ENCODE measurements at places on chromosomes 7 and 10. TPM values are rescaled to one million over a fixed set of nuclear protein-coding genes. Genes with fewer than 3 reads are reported as not detected.

Gene ABCB1
- 3.9 TPM for total RNA-seq

Gene CHST12
- 4.2 TPM for total RNA-seq

Gene ACTL6B
- not detected for total RNA-seq

Gene PTF1A
- not detected for total RNA-seq

Gene ANKRD1
- total RNA-seq = 2.2 TPM

Gene PKD1L1
- 0.13 TPM for total RNA-seq

Gene OR2A42
- 0.06 TPM for total RNA-seq

Gene NPFFR1
- total RNA-seq = under 0.01 TPM

Gene RBP3
- total RNA-seq = not detected

Gene SLC13A1
- total RNA-seq = not detected

Gene SYT15B
- total RNA-seq = not detected

Gene LRRC17
- total RNA-seq = 207 TPM

Gene PLXDC2
- total RNA-seq = 51.4 TPM

Gene DNAH11
- total RNA-seq = 0.40 TPM

Gene SH2D4B
- not detected for total RNA-seq

Gene STOX1
- total RNA-seq = 0.06 TPM

Gene INPP5A
- 90.2 TPM for total RNA-seq

Gene GNGT1
- not detected for total RNA-seq

Gene PNLIPRP1
- total RNA-seq = not detected

Gene ZNF32
- total RNA-seq = 36.9 TPM

Gene INHBA
- total RNA-seq = 58.7 TPM

Gene VWDE
- not detected for total RNA-seq

Data from aortic smooth muscle cell (primary cell).